ENCODE measurements at places on chromosomes 3 and 15.

DNA sequence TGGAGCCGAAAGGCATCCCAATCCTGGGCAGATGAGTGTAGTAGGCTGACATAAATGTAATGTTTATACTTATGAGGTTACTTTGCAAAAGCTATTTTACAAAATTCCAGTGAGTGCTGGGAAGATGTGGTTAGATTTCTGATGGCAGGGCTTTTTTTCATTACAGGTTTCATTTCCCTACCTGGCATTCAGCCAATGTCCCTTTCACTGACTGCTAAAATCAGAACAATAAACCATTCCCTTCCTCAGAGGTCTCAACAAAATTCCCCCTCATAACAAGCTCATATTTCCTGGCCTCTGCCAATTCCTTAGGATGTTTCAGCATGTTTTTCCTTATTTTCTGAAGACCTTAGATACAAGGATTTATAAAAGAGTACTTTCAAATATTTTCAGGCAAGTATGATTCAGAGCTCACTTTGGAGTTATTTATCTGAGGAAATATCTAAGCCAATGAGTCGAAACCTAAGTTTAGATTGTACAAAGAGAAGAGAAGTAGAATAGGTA lies 40.9 kb upstream of the CCDC80 start:
- DNase-seq: peak; percentile 70

DNA sequence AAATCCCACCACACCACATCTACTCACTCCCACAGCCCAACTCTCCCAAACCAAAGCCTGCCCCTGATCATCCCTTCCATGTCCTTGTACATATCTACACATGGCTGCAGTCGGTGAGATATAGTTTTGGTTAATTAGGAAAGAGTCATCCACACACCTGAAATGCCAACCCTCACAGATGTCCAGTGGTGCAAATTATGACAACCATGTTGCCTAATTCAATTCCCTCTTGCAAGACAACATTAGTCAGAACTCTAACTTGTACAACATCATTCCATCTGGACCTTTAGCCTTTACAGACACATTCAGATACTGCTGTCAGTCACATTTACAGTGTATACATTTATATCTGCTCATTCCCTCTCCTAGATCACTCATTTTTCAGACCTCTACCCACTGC lies 41.2 kb downstream of the TUBGCP4 start:
- no peak for DNase-seq

- no peak for DNase-seq
These were observed 4.0 kb downstream of the C3orf52 start for GRCh38 chr3:112089956-112090886.

DNA sequence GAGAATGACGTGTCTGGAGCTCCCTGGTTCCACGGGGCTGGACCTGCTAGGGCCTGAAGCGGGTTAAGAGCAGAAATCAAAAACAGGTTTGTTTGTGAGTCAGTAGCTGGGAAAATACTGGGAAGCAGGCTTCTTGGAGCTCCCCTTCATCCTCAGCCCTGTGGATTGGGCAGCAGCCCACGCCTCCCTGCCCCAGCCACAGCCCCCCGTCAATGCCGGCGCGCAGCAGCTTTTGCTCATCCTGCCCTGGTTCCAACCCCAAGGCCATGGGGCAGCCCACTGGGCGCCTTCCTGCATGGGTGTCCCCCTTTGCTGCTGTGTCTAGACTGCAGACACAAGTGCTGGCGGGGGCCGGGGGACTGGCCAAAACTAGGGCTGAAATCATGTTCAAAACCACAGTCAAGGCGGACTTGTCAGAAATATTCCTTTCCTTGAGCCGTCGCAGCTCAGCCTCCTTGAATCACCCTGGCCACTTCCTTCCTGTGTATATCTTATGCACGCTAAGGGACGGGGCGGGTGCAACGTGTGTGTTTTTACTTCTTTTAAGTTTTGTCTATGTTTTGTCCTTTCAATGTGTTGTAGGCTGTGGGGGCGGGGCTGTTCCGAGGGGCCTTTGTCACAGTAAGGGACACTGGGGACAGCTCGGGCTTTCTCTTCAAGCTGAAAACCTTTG lies 108.1 kb downstream of the KLF13 start:
- peak; percentile 80 for DNase-seq

DNA sequence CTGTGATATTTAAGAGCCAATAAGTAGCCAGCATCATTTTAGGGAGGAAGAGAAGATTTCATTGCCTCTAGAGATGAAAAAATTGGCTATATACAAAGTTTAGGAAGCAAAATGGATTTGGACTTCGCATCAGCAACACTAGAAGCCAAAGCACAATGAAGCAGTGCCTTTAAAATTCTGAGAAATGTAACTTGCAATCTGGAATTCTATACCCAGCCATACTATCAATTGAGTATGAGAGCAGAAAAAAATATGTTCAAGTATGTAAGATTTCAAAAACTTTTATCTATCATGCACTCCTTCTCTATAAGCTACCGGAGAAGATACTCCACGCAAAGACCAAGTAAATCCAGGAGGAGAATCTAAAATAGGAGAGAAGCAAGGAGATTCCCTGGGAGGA lies 47.4 kb upstream of the ATP13A3 start:
- no peak for DNase-seq

GRCh38 chr3:178369811-178370210 lies 166.4 kb upstream of the KCNMB2 start:
- DNase-seq: no peak

GRCh38 chr3:151265866-151266265 lies 12.5 kb downstream of the P2RY14 start:
- DNase-seq: no peak

DNA sequence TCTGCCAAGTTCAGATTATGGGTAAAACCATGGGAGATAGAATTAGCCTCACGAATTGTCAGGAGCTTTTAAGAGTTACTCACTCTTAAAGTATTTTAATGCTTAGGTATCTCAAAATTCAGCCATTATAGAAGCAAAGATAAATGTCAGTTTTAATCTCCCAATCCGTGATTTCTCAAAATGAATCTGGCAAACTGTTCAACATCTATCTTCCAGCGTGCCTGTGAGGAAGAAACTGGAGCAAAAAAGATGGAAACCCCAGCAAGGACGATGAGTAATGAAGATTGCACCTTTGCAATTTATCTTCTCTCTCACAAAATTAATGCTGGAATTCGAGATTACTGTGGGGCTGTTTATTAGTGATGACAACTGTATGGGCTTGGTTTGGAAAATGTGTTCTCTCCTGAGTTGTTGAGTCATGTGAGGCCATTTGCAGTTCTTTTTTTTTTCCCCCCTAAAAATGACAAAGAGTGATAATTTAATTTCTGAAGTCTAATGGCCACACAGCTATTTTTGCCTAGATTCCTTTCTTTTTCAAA lies 70.5 kb downstream of the PYDC2 start:
- no peak for DNase-seq

DNA sequence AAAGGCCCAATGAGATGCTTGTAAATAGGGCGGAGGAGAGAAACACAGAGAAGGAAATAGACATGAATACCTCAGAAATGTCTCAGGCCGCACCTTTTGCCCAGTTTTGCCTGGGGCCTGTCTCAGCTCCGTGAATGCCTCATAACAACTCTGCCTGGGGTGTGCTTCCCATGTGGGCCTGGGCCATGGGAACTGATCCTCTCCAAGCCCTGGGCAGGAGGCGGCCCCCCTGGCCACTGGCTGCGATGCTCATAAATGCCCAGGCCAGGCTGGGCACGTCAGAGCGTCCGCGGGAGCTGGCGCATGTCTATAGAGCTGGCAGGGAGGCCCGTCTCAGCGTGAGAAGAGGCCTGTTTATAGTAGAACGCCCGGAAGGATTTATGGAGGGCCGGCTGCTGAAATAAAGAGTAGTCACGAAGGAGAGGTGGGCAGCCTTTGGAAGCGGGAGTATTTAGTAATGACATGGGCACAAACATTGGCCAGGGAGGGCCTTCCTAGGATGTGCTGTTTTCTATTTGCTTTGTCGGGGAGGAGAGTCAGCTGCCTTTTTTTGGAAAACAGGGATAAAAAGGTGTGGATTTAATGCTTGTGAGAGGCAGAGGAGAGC lies 85.9 kb upstream of the IGF1R start:
- no peak for DNase-seq

DNA sequence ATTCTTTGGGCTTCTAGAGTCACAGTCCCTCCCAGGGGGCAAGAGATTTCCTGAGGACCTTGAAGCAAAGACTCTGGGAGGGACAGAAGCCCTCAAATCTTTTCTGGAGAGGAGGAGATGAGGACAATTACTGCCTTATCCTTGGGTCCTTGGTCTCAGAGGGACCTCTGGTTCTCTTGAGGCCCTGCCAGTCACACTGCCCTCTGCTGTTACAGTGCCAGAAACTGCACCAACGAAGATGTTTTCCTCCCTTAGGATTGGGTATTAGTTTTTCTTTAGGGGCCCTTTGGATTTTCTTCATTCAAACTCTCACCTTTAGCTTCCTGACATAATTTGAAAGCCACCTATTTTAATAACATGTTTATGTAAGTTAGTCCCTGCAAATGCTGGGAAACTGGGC lies 58.2 kb upstream of the SCN5A start:
- DNase-seq: peak; percentile 33

- DNase-seq: no peak
These were observed 7.9 kb downstream of the SLC38A3 start for GRCh38 chr3:50212971-50213370.

- peak; percentile 3 for DNase-seq
These were observed 361.9 kb downstream of the CLSTN2 start for GRCh38 chr3:140296796-140297352.

GRCh38 chr3:81195478-81195877 lies 566.0 kb downstream of the GBE1 start:
- peak; percentile 66 for DNase-seq

- no peak for DNase-seq
These were observed 92.8 kb upstream of the BCL6 start for GRCh38 chr3:187838016-187838540.

GRCh38 chr15:58589047-58589446 lies 157.3 kb downstream of the LIPC start:
- DNase-seq: no peak

DNA sequence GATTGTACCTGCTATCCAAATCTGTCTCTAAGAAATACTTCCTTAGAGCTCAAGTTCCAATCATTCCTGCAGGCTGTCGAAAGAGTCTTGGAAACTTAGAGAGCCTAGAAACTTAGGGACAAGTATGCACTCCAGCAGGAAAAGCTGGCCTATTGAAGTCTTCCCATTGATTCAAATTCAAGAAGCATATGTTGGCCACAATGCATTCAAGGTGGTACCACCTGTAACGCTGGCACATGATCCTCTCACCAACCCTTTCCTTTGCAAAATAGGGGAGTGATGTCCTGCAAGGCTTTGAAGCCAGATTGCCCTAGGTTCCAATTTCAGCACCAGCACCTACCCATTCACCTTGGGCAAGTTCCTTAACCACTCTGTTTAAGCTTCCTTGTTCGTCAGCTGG lies 6.0 kb downstream of the ADAMTS9 start:
- no peak for DNase-seq

GRCh38 chr3:151012753-151013152 lies 40.2 kb upstream of the CLRN1 start:
- no peak for DNase-seq

DNA sequence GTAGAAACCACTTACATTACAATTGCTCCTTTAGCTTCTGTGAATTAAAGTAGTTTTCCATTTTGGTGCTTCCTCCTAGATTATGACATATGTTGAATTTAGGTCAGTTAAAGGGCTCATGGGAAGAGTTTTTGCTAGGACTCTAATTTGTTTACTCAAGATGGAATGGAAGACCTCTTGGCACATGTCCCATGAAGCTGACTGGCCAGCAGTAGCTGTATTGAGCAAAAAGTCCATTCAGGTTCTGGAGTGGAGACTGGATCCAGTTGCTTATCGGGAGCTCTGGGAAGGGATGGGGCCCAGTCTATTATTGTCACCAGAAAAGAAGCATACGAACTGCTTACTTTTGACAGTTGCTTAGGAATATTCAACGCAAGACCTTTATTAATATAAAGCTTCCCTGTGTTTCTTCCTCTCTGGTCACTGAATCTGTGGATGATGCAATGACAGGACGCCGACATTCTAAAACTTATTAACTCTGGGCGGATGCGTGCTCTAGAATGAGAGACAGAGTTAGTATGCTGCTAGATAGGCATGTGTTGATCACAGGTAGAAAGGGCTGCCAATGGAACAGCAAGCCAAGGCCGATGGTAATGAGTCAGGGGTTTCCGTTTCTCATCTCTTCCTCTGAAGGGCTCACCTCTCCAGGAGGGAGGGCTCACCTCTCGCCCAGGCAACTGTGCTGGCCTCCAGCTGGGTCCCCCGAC lies 155.8 kb downstream of the NR1D2 start:
- peak; percentile 52 for DNase-seq

- DNase-seq: no peak
These were observed 376.8 kb upstream of the SEMA6D start for GRCh38 chr15:47340571-47340920.

GRCh38 chr3:168511428-168512014 lies 415.8 kb upstream of the GOLIM4 start:
- peak; percentile 53 for DNase-seq

GRCh38 chr3:12753275-12754028 lies 5.6 kb downstream of the TMEM40 start:
- DNase-seq: no peak

GRCh38 chr3:112734736-112735350 lies 93.9 kb upstream of the CCDC80 start:
- DNase-seq: peak; percentile 90

- no peak for DNase-seq
These were observed 33.7 kb upstream of the NOX5 start for GRCh38 chr15:68980786-68981185.

DNA sequence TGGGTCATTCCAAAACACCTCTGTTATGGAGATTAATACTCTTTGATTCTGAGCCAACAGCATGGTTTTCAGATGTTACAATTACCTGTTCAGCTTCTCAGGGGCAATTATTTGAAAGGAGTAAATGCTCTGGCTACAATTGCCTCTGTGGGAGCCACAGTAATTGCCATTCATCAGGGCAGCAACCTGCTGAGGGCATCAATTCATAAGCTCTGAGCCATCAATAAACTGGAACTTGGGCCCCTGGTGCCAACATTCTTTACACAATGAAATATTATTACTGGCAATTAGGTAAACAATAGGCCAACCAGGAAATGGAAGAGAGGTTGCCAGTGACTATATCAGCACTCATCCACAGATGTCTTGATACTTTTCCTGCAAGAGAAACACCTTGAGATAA lies 660.8 kb downstream of the MECOM start:
- no peak for DNase-seq

DNA sequence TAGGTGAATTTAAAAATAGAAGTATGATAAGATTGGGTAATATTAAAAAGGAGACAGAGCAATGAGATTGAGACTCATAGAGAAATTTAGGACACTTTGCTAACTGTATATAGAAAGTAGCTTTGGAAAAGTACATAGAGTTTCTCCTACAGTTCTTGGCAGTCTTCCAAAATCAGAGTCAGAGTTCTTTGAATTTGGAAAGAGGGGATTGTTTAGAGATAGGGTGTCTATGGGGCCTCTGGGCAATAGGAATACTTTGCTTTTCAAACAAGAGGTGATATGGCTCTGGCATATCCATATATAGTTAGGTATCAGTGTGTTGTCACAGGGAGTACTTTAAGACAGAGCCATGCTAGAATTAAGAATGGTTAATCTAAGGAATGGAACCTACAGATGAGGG lies 477.1 kb upstream of the KCNMB2 start:
- DNase-seq: peak; percentile 69

DNA sequence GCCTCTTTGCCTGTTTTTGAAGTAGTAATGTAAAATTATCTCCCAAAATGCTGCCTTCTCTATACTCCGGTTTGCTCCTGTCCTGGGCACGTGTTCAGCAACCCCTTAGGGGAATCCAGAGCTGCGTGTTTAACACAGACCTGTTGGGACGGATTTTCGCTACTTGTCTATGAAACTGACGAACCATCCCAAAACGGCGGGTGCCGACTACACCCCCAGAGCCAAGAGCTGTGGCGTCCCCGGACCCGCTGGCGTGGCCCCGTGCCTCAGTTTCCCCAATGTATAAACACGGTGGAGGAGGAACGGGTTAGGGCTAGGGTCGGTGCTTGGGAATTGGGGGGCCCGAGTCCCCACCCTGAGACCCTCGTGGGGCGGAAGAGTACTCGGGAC lies 473 bp downstream of the FHIT start:
- DNase-seq: peak; percentile 9

Data from choroid plexus epithelial cell (primary cell).